ENCODE measurements at places on chromosomes 11 and 22.
A peak's percentile ranks its signal among the peaks of the same experiment; 100 is the strongest.

- DNase-seq = no peak
Measured at GRCh38 chr11:46180736-46181135, 59.5 kb upstream of the PHF21A start.

GRCh38 chr11:8298801-8299786 lies 35.4 kb upstream of the LMO1 start:
- DNase-seq = no peak

GRCh38 chr22:19045094-19045493 lies 77.1 kb downstream of the DGCR2 start:
- no peak for DNase-seq

GRCh38 chr22:42624551-42625106 lies 9.9 kb upstream of the POLDIP3 start:
- DNase-seq = no peak

- DNase-seq = no peak
Measured at GRCh38 chr11:45219411-45219810, 66.7 kb downstream of the SYT13 start.

DNA sequence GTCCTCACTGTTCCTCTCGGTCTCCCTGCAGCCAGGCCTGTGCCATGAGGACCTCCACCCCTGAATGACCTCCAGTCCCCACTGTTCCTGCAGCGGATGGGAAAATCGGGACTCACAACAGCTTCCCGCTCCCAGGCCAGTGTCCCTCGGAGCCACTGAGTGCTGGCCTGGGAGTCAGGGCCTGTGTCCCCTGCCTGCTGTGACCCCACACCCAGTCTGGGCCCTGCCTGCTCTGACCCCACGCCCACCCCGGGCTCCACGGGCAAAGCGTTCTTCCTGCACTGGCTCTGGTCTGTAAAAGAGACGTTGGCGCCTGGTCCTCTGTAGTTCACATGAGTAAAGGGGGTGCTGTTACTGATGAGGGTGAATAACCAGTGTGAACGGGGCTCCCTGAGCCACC lies 73.0 kb upstream of the SHISAL1 start:
- no peak for DNase-seq

DNA sequence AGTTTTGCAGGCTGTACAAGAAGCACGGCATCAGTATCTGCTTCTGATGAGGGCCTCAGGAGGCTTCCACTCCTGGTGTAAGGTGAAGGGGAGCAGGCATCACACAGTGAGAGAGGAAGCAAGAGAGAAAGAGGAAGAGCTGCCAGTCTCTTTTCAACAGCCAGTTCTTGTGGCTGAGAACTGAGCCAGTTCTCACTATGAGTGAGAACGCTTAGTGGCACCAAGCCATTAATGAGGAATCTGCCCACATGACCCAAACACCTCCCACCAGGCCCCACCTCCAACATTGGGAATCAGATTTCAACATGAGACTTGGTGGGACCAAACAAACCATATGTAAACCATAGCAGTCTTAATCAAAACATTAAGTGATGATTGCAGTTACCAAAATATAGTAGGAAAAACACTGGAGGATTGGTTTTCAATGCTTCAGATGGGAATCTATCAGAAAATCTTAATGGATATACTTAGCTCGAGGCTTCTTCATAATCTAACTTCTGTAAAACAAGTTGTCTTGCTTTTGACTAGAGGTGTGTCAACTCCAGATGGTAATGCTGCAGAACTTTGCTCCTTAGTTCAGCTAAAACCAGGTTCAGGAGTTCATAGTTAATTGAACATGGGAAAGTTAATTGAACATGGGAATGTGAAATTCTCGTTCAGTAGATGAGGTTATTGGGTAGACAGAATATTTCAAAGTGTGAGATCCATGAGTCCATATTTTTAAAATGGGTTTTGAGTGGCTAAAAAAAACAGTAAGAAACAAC lies 12.2 kb downstream of the FAR1 start:
- no peak for DNase-seq

DNA sequence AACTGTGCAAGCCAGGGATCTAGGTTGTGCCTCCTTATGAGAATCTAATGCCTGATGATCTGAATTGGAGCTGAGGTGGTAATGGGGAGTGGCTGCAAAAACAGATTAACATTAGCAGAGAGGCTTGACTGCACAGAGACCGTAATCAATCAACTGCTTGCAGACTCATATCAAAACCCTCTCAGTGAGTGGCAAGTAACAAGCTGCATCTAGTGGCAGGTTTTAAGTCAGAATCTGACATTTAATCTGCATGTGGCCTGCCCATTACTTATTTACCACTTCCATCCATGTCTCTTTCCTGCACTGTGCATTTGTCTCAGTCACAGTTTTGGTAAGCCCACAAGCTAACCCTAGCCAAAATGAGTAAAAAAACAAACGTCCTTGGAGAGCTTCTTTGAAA lies 11.2 kb downstream of the C11orf58 start:
- DNase-seq = no peak

DNA sequence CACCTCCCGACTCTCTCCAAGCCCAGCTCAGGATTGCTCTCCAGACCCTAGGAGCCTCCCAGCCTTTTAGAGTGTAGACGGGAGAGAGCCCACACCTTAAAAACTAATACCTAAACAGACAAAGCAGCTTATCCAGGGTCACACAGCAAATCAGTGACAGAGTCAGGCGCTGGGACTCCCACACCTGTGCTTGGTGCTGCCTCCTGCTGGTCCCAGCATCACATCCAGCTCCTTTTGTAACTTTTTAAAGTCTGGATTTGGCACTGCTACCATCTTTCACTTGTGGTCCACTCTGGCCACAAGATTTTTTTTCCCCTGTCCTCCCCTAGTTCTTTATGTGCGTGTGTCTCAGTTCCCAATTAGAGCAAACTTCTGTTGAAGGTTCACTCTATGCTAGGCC lies 4.7 kb downstream of the ANO1 start:
- DNase-seq = no peak

DNA sequence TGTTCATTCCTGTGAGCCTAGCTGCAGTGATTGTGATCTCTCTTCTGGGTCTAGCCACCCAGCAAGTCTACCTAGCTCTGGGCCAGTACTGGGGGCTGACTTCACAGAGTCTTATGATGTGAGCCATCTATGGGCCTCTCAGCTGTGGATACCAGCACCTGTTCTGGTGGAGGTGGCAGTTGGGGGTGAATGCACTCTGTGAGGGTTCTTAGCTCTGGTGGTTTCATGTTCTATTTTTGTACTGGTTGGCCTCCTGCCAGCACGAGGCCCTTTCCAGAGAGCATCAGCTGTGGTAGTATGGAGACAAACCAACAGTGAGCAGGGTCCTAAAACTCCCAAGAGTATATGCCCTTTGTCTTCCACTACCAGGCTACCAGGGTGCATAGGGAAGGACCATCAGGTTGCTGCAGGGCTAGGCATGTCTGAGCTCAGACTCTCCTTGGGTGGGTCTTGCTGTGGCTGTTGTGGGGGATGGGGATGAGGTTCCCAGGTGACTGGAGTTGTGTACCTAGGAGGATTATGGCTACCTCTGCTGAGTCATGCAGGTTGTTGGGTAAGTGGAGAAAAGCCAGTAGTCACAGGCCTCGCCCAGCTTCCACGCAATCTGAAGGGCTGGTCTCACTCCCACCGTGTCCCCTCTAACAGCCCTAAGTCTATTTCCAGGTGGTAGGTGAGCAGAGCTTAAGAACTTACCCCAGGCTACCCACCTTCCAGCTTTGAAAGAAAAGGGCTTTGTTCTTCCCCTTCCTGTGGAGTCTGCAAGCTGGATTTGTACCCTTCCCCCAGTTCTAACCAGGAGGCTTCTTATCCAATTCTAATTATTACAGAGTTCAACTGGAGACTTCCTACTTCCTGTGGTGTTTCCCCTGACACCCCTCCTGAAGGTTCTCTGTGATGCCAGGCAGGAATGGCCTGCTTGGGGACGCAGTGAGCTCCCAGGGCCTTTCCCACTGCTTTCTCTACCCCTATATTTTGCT lies 250.7 kb downstream of the LUZP2 start:
- DNase-seq = no peak

DNA sequence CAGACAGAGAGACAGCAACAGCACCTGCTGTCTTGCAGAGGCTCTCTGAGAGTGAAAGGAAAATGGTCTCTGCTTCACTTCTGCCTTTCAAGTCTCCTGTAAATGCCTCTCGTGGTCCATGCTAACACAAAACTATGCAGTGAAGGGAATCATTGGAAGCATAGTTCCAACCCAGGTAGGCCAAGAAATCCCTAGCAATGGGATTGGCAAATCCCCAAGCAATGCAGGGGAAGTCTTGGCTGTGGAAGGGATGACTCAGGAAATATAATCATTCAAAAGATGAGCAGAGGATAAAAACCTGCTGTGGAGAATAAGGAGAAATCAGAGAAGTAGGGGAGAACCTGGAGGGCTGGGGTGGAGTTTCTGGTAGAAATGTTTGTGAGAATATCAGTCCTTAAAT lies 216.1 kb upstream of the ZBED5 start:
- no peak for DNase-seq

GRCh38 chr11:114232400-114233059 lies 63.7 kb upstream of the NNMT start:
- DNase-seq = no peak

- no peak for DNase-seq
Measured at GRCh38 chr22:32800158-32800882, 1.2 kb upstream of the TIMP3 start.

- DNase-seq = no peak
Measured at GRCh38 chr11:32562839-32563599, 20.6 kb upstream of the EIF3M start.

DNA sequence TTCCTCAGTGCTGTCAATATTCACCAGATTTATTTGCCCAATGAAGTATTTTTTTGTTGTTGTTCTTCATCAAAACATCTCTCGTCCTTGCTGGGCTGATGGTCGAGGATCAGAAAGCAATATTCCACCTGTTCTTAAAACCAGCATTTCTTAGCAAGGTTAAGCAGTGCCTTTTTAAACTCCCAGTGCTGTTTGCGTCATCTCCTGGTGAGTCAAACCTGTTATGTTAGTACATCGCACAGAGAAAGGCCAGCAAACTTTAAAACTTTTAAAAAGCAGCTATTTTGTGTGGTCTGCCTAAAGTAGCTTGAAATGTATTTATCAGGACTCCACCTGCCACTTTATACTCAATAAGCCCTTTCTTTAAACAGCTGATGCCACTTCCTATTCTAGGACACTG lies 802.0 kb downstream of the KCNA4 start:
- no peak for DNase-seq

GRCh38 chr22:44719586-44720368 lies 17.8 kb downstream of the PRR5 start:
- no peak for DNase-seq

- DNase-seq = no peak
Measured at GRCh38 chr22:44024288-44024921, at the start of gene PARVB. Gene PARVB (plus strand): TSS chr22:44024302. CDS start chr22:44024340, 38 bp downstream.

GRCh38 chr11:126061707-126062678 lies 673 bp downstream of the CDON start:
- peak; percentile 30 for DNase-seq

DNA sequence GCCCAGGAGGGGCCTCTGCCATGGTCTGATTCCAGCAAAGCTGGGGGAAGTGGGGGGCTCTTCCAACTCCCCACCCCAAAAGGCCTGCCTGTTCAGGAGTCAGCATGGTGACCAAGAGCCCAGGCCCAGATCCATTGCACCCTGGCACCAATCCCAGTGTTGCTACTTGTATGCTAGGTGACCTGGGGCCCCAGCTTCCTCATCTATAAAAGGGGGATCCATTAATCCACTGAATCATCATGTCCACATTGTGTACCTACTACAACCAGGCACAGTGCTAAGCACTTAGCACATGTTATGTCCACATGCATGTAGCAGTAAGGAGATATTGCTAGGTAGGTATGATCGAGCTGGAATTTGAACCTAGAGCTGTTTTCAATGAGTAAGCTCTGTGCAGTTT lies 2.0 kb downstream of the SYT12 start:
- DNase-seq = no peak

- DNase-seq = peak; percentile 85
Measured at GRCh38 chr11:67674442-67674871, at the start of gene ALDH3B2. Gene ALDH3B2 (minus strand): TSS chr11:67674623. CDS start chr11:67666935, 7,688 bp downstream.

DNA sequence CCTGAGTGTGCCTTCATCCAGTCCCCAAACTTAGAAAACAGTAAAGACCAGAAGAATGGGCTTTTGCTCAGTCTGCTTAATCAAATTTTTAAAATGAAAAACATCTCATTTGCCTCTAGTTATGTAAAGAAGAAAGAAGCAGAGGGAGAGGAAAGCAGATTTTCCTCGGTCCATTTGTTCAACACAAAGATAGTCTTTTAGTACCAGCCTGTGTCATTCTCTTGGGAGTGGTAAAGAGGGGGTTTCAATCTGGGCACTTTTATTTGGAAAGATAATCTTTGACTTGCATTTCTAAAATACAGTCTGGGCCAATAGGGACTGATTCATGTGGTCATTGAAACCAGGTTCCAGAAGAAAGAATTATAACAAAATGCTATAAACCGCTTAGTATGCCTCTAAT lies 29.5 kb downstream of the KREMEN1 start:
- no peak for DNase-seq

- peak; percentile 45 for DNase-seq
Measured at GRCh38 chr11:113730887-113731726, 25.0 kb upstream of the TMPRSS5 start.

GRCh38 chr11:94469416-94469815 lies 24.2 kb downstream of the MRE11 start:
- DNase-seq = no peak

DNA sequence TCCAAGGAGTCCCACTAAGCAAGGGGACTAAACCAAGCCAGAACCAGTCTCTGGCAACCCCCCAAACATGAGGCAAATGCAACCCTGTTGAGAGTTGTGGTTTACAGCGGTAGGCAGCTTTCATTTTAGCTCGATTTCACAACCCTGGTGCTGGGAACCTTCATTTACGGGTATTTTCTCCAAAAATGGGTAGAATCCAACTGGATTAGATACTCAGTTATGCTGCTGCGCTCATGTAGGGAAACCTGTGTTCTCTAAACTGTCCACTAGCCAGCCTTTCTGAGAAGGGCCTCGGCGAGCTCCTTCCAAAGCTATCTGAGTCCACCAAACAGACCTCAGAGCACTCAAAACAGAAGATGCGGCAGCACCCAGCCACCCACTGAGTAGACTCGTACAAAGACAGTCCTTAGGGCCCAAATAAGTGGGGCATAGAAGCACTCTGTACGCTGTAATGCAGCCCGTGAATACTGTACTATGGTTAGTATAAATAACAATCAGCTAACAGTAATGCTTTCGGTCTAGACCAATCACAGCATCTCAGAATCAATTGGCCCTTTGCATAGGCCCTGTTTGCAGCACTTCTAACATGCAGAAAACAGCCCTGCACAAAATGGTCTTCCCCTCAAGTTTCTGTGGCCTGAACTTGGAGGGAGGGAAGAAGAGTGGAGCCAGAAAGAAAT lies 104.7 kb downstream of the ETS1 start:
- DNase-seq = no peak

- DNase-seq = no peak
Measured at GRCh38 chr11:6667733-6668374, 12.2 kb upstream of the DCHS1 start.

- DNase-seq = no peak
Measured at GRCh38 chr11:81963018-81963417, 770.6 kb downstream of the FAM181B start.
